Lower leg skin (tissue), 4 donors: ENCODE measurements at places on chromosomes 5 and 9. TPM values are rescaled to one million over a fixed set of nuclear protein-coding genes. Genes with fewer than 3 reads are reported as not detected.

The CSF1R gene
- 25.8 TPM for total RNA-seq

DNA sequence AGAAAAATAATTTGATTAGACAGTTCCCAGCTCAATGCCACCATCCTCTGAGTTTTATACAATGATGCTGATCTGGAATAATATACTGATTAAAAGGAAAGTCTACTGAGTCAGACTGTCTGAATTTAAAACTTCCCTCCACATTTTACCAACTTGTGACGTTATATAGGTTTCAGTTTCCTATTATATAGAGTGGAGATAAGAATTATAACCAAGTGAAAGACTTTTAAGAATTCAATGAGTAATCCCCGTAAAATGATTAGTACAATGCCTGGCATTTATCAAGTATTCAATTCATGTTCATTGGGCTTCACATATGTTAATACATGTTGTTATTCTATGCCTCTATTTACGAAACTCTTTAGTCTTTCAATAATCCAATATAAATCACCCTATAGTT lies 166.0 kb downstream of the CDH9 start:
- DNase-seq, result no peak

DNA sequence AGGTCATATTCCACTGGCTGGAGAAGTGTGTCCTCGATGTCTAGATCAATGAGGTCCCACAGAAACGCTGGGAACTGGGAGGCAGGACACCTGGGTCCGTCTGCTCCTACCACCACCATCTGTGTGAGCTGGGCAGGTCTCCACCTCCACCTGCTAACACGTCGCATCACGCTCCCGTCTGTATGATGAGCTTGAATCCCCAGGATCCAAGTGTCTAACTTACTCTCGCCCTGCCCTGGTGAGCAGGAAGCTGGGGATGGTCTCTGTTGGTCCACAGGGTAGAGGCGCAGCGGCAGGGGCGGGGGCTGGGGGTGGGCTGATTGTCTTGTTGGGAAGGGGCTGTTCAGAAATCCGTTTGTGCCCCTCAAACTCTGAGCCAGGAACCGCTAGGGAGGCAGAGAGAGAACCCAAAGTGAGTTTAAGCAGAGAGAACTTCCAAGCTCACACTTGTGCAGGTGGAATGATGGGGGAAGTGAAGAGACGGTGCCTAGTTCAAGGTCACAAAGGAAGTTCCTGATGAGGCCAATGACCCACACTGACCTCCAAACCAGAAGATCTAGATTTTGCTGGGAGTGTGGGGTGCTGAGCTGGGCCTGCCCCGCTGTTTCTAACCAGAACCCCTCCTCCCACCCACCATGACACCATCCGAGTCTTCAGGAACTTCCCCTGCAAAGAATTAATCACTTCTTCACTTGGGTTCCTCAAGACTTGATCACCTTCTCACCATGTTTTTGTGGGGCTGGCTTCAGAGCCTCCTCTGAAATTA lies 21.1 kb downstream of the ORM2 start:
- no peak for DNase-seq

- no peak for DNase-seq
Observed at GRCh38 chr9:3541206-3541605, 15.4 kb upstream of the RFX3 start.

GRCh38 chr5:165161204-165161603 lies 1655.8 kb downstream of the MAT2B start:
- no peak for DNase-seq

DNA sequence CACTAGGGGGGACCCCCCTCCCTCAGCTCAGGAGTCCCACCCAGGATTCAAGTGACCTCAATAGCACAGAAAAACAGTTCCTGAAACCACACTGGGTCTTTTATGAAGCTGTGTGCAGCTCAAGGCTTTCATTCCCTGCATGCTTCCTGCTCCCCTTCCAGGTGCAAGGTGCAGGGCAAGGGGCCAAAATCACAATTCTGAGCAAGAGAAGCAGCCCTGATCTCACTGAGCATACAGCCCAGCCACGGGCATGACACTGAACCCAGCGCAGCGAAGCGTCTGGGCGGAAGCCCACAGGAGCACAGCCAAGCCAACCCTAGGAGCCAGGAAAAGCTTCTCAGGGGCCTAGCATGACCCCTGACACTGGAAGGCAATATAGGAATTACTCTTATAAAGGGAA lies 62.9 kb downstream of the IRX2 start:
- DNase-seq, result peak; percentile 39

GRCh38 chr5:131991593-131992324 lies 19.7 kb downstream of the ACSL6 start:
- DNase-seq, result no peak

GRCh38 chr9:130298662-130299279 lies 33.2 kb downstream of the HMCN2 start:
- DNase-seq, result no peak

GRCh38 chr5:102483736-102484135 lies 15.1 kb downstream of the SLCO6A1 start:
- no peak for DNase-seq

DNA sequence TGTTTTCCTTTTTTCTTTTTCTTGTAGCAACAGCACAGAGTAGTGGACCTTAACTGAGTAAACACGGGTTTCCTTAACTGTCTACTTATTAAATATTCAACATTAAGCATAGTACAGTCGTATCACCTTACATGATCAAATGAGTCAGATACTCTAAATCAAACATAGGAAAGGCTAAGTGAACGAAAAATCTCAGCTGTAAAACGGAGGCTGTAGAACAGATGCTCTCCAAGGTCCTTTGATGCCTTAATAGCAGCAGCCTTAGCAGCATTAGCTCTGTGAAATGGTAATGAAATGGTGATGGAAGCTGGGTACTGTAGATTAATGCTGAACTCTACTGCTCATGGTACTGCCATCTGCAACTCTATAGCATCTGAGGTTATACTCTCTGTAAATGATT lies 1433.3 kb upstream of the C9orf72 start:
- DNase-seq, result no peak

The ITGA1 gene
- 3.1 TPM for total RNA-seq

DNA sequence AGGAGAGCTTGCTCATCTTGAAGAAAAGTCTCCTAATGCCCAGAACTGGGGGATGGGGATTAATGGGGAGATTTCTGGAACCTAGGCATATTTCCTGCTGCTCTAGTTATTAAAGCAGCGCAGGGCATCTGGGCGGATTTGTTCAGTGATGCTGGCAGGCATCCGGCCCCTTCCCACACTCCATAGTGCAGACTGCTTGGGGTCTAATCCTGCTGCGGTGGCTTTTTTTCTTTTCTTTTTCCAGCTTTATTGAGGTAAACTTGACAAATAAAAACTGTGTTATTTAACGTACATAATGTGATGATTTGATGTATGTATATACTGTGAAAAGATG lies 30.7 kb downstream of the PPARGC1B start:
- DNase-seq, result no peak

DNA sequence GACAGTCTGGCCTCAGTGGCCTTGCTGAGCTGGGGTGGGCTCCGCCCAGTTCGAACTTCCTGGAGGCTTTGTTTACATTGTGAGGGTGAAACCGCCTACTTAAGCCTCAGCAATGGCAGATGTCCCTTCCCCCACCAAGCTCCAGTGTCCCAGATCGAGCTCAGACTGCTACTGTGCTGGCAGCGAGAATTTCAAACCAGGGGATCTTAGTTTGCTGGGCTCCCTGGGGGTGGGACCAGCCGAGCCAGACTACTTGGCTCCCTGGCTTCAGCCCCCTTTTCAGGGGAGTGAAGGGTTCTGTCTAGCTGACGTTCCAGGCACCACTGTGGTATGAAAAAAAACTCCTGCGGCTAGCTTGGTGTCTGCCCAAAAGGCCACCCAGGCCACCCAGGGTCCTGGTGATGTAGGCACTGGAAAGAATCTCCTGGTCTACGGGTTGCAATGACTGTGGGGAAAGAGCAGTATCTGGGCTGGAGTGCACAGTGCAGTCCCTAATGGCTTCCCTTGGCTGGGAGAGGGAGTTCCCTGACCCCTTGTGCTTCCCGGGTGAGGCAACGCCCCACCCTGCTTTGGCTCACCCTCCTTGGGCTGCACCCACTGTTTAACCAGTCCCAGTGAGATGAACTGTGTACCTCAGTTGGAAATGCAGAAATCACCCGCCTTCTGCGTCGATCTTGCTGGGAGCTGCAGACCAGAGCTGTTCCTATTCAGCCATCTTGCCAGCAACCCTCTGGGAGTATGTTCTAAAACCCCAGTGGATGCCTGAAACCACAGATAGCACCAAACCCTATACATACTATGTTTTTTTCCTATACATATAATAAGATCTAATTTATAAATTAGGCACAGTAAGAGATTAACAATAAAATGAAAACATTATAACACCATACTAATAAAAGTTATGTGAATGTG lies 95.5 kb downstream of the TMEM161B start:
- no peak for DNase-seq
